ENCODE measurements at places on chromosomes 6 and 20.

GRCh38 chr6:33201147-33201545, 479 bp downstream of the SLC39A7 start:
- DNase-seq, result no peak

DNA sequence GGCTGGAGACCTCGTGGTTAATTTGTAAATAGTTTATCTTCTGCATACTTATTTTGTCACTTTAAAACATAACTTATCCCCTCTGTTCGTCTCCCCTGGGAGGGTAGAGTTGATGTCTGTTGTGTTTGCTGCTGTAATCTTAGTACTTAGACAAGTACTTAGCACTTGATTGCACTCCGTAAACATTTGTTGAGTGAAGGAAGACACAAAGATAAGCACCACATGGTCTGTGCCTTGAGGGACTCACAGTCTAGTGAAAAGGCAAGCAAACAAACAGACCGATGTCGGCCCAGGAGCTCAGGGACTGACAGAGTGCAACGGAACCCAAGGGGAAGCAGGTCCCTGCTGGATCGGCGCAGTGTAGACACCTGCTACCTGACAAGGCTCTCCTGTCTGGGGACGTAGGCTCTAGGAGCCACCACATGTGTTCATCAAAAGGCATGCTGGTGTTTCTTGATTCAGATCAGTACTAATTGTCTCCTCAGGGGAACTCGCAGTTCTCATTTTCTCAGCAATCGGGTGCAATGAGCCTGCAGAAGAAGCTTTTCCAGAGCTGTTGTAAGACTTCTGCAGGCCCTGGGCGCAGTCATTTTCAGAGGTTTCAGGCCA, 31.4 kb downstream of the EDN3 start:
- DNase-seq, result no peak

DNA sequence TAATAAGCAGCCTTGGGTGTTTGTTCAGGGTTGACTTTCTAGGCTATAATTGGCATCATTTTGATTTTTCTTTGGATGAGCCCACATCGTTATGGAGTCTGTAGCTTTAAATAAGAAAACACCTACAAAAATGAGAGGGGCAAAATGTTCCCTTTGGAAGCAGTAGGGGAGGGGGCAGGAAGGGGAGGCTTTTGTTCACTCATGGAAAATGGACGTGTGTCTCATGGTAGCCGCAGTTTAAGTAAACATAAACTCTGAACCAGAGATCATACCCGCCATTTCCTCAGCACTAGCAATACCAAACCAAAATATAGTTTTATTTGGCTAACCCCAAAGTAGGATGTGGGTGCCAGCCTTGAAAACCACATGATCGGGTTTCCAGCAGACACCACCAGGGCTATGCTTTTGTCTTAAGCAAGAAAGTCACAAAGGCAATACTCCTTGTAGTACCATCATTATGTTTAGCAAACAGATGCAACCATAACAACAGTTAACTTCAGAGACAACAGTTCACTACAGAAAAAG, 572.5 kb upstream of the JAG1 start:
- no peak for DNase-seq

DNA sequence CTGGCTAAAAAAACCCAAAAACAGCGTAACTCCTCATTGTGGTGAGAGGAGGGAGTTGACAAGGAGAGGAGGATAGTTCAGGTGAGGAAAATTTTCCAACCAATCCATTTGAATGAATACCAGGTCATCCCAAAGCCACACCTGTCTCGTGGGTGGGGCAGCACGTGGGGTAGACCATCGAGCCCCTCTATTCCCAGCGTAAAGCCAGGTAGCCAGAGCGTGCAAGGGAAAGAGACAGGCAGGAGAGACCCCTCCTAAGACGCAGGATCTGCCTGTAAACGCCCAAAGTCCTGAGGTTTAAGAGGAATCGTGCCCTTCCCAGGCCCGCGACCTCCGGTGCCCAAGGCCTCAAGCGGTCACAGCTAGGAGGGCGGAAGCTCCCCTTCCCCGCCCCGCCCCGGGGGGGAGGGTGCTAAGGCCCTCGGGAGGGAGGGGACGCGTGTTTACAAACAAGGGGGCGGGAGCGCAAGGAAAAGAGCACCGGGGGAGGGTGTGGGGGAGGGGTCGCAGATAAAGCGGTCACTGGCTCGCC, 712 bp downstream of the RXRB start:
- DNase-seq, result no peak

DNA sequence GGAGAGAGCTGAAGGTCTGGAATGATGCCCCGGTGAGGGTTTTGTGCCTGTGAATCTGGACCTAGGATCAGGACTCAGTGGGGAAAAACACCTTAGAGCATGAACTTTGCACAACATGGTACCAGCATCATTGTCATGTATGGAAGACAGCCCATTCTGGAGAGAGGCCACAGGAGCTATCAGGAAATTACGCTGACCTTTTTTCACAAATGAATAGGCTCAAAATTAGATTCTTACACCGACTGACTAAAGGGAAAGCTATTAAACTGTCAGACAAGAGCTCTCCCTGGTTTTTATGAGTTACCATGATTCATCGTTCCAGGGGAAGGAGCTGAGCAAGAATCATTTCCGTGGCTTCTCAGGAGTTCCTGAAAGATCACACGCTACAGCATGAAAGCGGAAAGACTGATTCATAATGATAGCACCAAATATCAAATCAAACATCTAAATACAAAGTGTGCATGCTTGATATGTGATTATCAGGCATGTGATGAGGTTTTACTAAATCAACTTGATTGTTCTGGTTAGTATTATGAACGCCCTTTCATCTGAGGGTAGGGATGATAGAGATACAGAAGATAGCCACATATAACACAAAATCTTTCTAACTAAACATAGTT, 224.9 kb upstream of the SMLR1 start:
- no peak for DNase-seq

DNA sequence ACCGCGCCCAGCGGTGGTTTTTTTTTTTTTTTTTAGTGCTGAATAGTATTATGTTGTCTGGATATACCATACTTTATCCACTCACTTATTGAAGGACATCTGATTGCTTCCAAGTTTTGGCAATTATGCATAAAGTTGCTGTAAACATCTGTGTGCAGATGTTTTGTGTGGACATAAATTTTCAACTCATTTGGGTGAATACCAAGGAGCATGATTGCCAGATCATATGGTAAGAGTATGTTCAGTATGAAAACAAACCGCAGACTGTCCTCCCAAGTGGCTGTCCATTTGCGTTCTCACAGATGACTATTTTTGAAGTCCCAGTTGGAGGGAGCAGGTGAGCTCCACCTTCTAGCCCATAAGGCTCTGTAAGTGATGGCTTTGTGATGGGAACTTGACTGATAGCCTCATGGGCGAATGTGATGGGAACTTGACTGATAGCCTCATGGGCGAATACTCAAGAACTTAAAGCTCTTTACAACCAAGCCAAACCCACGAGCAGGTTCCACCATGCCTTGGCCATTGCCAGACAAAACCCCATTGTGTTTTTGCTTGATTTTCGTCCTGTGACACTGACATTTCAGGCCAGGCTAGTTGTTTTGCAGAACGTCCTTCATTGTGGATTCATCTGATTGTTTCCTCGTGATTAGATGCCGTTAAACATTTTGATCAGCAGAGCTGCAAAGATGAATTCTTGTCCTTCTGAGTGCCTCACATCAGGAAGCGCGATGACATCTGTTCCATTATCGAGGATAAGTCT, 51.0 kb downstream of the ZBTB2 start:
- DNase-seq, result no peak

DNA sequence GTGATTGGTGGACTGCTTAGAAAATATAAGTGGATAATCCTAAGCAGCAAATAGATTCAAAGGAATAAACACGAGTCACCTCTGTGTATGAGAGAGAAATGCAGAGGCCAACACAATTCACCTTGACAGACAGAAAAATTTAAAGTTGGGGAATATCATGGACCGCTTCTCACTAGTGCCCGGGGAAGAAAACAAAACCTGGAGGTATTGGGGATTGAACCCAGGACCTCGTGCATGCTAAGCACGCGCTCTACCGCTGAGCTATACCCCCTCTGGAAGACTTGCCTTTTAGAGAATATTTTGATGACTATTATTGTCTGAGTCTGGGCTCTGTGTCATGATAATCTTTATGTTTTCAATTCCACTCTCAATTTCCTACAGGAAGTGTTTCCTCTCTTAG, 111.9 kb downstream of the TRIM27 start:
- DNase-seq, result no peak

- no peak for DNase-seq
Observed at GRCh38 chr20:14775778-14776177, 438.4 kb upstream of the FLRT3 start.

DNA sequence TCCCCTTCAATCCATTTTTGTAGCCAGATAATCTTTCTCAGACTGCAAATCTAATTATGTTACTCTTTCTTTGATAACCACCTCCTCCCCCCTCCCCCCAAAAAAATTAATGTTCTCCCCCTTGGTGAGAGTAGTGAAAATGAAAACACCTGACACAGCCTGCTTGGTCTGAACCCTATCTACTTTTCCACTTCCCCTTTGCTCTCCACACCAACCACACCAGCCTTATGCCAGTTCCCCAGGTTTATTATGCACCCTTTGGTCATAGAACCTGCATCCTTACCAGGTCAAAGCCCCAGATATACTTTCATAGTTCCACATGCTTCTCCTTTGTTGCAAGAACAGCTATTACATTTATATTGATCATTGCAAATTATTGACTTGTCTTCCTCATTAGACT, 19.4 kb downstream of the PFDN4 start:
- no peak for DNase-seq

GRCh38 chr20:64130876-64131275, 23.5 kb upstream of the NPBWR2 start:
- no peak for DNase-seq

DNA sequence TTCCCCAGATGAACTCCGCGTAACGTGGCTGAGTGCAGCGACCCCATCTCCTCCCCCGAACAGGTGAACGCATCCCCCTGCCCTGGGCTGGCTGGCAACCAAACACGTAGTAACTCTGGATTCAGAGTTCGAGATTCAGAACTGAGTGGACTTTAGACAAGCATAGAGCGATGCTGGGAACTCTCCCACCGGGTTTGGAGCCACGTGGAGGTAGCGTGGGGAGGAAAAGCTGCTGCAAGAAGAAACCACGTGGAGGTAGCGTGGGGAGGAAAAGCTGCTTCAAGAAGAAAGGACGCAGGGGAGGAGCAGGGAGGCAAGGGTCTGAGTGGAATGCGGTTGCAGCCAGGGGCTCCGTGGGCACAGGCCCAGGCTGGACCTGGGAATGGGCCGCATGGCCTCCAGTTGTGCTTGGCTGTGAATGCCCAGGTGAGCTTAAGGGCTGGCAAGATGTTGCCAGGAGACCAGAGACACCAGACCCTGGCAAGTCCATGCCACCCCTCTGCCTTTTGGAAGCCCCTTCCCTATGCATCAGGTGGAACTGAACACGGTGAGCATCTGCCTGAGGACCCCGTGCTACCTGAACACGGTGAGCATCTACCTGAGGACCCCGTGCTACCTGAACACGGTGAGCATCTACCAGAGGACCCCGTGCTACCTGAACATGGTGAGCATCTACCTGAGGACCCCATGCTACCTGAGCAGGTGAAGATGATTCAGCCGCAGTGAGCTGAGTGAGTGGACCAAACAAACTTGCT, 118.0 kb upstream of the FRMD1 start:
- DNase-seq, result peak; percentile 52

- DNase-seq, result no peak
Observed at GRCh38 chr6:115617031-115617430, 443.7 kb downstream of the FRK start.

GRCh38 chr6:148653138-148653776, 93.6 kb upstream of the UST start:
- no peak for DNase-seq

GRCh38 chr6:18118330-18118729, 4.1 kb downstream of the NHLRC1 start:
- no peak for DNase-seq

DNA sequence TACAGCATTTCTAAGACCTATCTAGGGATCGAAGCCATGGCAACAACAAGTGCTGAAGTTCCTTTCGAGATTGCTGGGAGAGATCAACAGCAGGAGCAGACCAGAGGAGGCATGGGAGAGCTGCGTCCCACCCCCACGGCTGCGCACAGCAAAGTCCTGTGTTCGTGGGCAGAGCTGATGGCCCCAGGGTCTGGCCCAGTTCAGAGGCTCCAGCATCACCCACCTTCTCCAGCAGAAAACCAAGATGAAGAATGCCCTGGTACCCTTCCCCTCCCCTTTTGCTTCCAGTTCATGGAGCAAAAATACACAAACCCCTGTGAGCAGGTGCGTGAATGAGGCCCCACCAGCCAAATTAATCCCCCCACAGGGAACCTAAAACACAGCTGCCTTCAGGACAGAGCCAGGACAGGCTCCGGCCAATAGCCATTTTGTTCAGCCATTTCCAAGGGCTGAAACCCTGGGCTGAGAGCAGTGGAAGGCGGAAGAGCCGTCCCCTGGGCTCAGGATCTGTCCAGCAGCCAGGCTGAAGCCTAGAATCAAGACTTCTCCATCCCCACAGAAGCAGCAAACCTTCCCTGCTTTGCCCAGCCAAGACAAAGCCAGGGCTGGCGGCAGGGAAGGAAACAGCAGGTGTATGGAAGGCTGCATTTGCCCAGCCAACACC, 102.8 kb downstream of the PREX1 start:
- no peak for DNase-seq

DNA sequence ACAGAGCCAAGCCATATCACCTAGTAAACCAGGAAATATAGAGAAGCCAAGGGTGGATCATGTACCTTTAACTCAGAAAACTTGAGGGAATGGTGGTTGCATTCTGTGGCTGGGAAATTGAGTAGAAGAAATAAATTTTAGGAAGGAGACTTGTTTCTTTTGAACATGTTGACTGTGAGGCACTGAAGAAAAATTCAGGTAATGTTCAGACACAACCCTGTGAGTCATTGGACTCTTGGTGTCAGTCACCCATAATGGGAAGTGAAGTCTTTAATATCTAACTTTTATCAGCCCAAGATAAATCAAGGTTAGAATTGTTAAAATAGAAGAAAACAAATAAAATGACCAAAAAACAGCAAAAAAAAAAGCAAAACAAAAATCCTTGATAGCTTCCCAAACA, 98.8 kb upstream of the GRIK2 start:
- DNase-seq, result no peak

- no peak for DNase-seq
Observed at GRCh38 chr6:166024252-166024651, 143.4 kb downstream of the TBXT start.

DNA sequence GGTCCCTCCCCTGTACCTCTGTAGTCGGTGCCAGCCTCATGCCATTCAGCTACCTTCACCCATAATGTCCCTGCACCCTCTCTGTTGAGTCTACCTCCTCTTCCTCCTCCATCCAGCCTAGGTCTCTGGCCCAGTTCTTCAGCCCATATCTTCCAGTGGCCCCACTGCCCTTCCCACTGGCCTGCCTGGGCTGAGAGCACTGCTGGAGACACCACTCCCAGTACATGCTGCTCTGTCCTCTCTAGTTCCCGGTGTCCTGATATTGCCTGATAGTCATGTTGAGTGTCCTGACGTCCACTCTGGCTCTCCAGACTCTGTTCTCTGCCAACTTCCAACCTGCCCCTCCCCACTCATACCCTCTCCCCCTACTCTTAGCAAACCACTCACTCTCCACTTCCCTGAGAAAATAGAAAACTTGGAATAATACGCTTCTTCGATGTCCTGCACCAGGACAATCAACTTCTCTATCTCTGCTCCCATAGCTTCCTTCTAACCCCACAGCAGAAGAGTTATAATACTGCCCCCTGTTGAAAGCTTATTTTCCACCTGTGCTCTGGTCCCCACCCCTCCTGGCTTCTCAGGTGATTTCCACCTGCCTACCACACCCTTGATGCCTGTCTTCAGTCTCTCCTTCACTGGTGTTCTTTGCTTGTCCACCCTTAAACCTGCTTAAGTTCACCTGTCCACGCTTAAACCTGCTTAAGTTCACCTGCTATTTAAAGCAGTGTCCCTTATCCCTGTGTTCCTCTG, 19.8 kb downstream of the SLC22A3 start:
- DNase-seq, result no peak
